ENCODE measurements at places on chromosomes 5 and 9. TPM values are rescaled to one million over a fixed set of nuclear protein-coding genes. Genes with fewer than 3 reads are reported as not detected.

The TCERG1 gene
- total RNA-seq: 53.2 TPM

The MED27 gene
- 14.1 TPM for total RNA-seq

The CAMK4 gene
- 4.7 TPM for total RNA-seq

The UBE2QL1 gene
- total RNA-seq: 0.15 TPM

The ARID3C gene
- not detected for total RNA-seq

The RANBP17 gene
- total RNA-seq: 21.7 TPM

The TMC1 gene
- not detected for total RNA-seq

The ACSL6 gene
- total RNA-seq: 1.7 TPM

The C9orf50 gene
- not detected for total RNA-seq

The PFN3 gene
- not detected for total RNA-seq

The IFNE gene
- total RNA-seq: not detected

The GRXCR2 gene
- not detected for total RNA-seq

The APBA1 gene
- 4.7 TPM for total RNA-seq

The OLFM1 gene
- 27.2 TPM for total RNA-seq

The PKD2L2 gene
- not detected for total RNA-seq

The NIPBL gene
- total RNA-seq: 57.9 TPM
